NCI-H524 treated with DMSO at 0.1 percent for 48 hours (cell line): ENCODE measurements at places on chromosomes 2 and 18.

DNA sequence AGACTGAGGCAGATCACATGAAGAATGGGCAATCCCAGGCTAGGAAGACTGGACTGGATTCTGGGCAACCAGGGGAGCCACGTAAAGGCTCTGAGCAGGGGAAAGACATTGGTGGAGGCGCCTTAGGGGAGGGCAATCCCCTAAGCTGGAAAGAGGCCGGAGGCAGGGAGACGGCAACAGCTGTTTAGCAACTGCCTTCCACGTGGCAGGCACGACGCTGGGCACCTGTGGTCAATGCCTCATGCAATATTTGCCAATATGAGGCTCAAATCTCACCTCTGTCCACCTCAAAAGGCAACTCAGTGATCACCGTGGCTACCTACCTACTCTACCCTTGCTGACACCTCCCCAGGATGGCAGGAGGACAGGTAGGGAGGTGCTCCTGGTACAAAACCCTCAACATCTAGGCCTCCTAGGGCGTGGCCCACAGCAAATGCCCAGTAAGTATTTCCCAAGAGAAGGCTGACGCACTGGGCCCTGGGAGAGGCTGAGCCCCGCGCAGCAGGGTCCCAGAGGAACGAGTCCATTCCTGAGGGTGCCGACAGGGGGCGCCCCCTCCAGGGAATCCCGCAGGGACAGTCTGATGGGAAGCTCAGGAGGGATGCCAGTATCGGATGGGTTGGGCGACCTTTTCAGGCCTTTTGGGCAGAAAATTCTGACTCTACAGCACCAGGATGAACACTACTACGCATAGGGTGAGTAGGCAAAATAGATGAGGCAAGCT is 8.9 kb downstream of the BOLA3 start:
- no peak for DNase-seq

GRCh38 chr2:4174796-4175195 is 471.4 kb downstream of the DCDC2C start:
- no peak for DNase-seq

DNA sequence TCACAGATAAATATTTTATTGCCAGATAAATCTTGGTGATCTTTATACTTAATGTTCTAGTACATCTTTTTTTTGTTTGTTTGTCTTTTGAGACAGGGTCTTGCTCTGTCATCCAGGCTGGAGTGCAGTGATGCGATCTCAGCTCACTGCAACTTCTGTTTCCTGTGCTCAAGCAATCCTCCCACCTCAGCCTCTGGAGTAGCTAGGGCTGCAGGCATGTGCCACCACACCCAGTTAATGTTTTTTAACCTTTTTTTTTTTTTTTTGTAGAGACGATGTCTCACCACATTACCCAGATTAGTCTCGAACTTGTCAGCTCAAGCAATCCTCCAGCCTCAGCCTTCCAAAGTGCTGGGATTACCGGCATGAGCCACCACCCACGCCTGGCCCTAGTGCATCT is 9.1 kb upstream of the C1GALT1C1L start:
- no peak for DNase-seq

GRCh38 chr2:19811186-19811585 is 90.6 kb downstream of the TTC32 start:
- DNase-seq = no peak

- no peak for DNase-seq
Measured at GRCh38 chr2:9313443-9313842, 106.8 kb downstream of the ASAP2 start.

DNA sequence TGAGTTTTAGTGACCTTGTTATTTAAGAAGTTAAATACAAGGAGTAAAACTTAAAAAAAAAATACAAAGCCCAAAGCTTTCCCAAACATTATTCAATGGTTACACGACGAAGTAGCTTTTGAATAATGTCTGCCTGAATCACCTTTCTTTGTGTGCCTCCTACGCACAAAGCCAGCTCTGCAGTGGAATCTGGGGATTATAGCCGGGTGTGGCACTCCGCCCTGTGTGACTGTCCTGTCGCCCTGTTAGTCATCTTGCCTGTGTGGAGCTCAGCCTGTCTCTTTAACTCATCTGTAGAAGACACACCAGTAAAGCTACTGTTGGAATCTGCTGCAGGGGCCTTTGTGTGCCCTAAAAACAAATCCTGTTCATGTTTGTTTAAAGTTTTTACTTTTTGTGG is 79.4 kb upstream of the TCF7L1 start:
- no peak for DNase-seq

GRCh38 chr18:37332628-37333420 is 232.8 kb downstream of the CELF4 start:
- DNase-seq = no peak

GRCh38 chr2:19829672-19830071 is 72.1 kb downstream of the TTC32 start:
- DNase-seq = no peak

DNA sequence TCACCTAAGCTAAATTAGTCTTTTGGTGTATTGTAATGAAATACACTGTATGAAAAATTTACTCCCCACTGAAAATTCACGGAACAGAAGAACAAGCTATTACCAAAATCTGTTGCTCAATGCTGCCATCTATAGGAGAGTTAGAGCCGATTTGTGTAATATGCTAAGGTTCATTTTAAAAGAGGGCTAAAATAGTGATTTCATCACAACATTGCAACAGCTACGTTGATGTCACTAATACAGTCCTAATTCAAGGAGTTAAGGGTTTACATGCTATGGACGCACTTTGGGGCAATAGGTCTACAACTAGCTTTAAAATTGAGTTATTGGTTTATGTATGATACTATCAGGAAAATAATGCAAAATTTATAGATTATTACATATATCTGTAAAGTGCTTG is 3.0 kb upstream of the IRS1 start:
- DNase-seq = no peak

- no peak for DNase-seq
Measured at GRCh38 chr2:167054881-167055280, 166.6 kb downstream of the XIRP2 start.

DNA sequence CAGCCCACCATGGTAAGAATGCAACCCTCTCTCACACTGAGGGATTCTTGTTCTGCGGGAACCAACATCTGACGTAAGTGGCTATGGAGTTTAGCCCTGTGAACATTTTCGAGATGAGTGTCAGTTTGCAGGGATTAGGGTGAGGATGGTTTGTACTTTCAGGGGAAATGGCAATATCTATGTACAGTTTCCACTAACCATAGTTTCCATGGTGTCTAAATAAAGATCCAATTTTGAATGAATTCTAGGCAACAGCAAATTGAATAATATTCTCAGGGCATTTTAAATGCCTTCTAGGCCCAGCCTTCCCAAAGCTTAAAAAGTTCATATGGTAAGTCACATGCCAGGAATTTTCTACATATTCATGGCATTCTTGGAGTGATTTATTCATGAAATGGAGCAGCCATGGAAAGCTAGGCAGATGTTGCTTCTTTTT is 105.4 kb upstream of the MMADHC start:
- DNase-seq = no peak

GRCh38 chr2:168024459-168024858 is 222.9 kb downstream of the STK39 start:
- DNase-seq = no peak

DNA sequence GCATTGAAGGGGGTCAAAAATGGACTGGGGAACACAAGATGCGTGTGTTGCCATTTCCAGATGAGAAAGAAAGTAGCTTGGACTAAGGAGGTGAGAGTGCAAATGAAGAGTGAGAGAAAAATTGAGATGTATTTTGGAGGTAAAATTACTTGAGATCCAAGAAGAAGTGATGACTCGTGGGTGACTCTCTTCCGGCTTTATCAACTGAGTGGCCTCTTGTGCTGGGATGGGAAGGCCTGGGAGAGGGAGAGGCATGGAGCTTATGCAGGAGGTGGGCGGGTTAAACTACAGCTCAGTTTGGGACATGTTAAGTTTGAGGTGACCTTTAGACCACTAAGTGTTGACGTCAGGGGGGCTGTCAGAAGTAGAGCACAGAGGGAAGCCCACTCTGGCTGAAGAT is 34.9 kb downstream of the SULT1C2 start:
- DNase-seq = no peak

GRCh38 chr2:127927384-127927783 is 41.6 kb upstream of the AMMECR1L start:
- no peak for DNase-seq

- DNase-seq = no peak
Measured at GRCh38 chr2:207180741-207181140, 15.0 kb upstream of the KLF7 start.

- DNase-seq = peak; percentile 15
Measured at GRCh38 chr2:197386242-197386641, 48.6 kb downstream of the SF3B1 start.

- no peak for DNase-seq
Measured at GRCh38 chr2:241935314-241935713, 65.8 kb downstream of the RTP5 start.

- DNase-seq = no peak
Measured at GRCh38 chr18:62744076-62744968, 29.0 kb downstream of the PHLPP1 start.

GRCh38 chr18:53843113-53843760 is 381.2 kb downstream of the MBD2 start:
- DNase-seq = no peak

DNA sequence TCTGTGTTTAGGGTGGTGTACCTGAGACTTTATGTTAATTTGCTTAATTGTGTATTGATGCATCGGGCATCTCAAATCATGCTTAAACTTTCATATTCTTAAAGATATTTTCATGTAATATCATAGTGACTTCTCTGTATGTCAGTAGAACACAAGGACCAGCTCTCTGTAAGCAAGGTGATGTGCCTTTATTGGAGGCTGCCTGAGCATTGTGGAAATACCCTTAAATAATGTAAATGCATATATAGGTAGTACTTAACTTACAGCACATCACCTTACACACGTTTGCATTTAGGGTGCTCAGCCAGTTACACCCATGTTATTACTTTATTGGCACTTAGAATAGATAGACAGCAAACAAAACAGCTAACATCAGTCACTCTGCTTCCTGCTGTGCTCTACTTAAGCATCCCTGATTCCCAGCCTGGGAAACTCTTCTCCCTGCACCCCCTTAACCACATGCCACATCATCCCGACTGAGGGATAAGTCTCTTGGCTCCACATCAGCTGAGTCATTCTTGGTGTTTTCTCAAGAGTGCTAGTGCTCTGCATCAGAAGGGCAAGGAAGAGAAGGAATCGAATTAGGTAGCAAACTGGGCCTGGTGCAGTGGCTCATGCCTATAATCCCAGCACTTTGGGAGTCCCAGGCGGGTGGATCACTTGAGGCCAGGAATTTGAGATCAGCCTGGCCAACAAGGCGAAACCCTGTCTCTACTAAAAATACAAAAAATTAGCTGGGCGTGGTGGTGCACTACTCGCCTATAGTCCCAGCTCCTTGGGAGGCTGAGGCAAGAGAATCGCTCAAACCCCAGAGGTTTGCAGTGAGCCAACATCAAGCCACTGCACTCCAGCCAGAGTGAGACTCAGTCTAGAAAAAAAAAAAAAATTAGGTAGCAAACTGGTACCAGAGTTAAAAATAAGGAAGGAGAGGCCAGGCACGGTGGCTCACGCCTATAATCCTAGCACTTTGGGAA is 108.7 kb downstream of the MAP3K20 start:
- DNase-seq = no peak

DNA sequence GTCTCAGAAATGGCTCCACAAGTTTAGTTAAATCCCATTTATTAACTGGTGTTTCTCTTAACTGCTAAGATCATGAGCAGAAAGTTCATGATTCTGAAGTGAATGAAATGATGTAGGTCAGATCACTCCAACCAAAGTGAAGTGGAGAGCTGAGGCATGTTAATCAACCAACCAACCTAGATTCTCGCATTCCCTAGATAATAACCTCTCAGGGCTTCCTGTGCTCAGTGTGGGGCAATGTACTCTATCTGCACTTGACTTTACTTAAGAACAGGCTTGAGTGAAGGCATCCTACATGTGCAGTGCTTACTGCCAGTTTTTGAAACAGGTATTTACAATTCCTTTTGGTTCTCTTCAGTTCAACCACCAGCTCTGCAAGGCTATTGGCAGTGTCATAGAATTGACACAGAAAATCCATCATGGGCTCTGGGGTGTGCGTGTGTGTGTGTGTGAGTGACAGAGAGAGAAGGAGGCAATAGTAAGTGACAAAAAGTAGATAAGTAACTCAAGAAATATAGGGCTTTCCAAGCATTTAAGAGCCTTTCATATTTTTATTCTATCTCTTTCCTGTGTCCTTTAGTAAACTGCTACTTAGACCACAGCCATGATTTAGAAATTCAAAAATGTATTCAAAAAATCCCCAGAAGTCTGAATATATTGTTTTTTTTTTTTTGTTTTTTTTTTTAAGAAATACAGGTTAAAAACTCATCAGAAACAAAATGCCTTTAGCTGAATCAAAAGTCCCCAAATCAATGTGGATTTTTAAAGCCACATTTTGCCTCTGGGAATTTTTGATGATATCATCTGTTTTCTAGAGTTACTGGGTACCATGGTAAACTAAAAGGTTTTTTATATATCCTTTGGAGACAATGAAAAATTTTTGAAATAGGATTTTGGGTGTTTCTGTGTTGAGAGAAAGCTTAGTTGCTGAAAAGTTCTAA is 28.6 kb downstream of the DOCK10 start:
- DNase-seq = no peak

- DNase-seq = no peak
Measured at GRCh38 chr2:75268112-75268511, 68.8 kb upstream of the TACR1 start.

DNA sequence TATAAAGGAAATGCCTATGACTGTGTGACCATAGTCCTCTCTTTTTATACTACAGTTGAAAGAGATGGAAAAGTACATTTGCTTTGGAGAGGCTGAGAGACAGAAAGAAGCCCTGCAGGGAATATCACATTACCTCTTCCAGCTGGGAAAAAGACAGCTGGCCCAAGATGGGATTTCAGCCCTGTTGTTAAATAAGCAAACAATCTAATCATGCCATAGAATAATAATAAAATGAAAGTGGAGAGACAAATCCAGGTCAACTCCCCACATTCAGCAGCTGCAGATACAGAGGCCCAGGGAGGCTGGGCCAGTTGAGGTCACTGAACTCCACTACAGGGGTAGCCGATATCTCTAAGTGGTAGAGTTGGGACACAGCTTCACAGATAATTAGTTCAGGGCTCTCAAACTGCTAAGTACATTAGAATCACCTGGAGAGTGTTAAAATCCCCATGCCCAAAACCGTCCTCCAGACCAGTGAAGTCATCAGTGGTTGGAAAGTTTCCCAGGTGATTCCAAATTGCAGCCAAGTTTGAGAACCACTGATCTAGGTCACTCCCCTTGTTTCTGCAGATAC is 81.9 kb downstream of the MOGAT1 start:
- peak; percentile 73 for DNase-seq

DNA sequence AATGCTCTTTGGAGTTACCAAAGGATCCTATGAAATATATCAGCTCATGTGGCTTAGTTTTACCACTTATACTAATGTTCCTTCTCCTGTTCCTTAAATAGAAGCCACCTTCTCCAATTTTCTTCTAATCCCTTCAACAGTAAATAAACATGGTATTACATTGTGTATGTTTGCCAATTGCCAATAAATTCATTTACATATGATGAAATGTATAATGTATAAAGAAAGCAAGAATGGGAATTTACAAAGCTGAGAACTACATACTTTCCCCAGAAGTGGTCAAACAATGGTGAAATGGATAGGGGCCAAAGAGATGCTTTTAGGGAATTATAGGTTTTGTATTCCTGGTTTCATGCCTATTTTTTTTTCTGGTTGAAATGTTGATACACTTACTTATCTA is 894.2 kb upstream of the CRIM1 start:
- DNase-seq = no peak
